ENCODE measurements at places on chromosomes 6 and 20.

- no peak for DNase-seq
These were observed 57.2 kb downstream of the SHLD1 start for GRCh38 chr20:5807431-5807830.

- no peak for DNase-seq
These were observed 21.6 kb upstream of the MAFB start for GRCh38 chr20:40710603-40711002.

GRCh38 chr6:148779142-148779562 lies 32.3 kb downstream of the UST start:
- no peak for DNase-seq

GRCh38 chr6:52106994-52107393 lies 19.6 kb upstream of the PKHD1 start:
- no peak for DNase-seq

GRCh38 chr6:146787876-146788508 lies 189.2 kb downstream of the ADGB start:
- DNase-seq: no peak

- DNase-seq: no peak
These were observed 30.7 kb downstream of the PARD6B start for GRCh38 chr20:50762045-50762422.

DNA sequence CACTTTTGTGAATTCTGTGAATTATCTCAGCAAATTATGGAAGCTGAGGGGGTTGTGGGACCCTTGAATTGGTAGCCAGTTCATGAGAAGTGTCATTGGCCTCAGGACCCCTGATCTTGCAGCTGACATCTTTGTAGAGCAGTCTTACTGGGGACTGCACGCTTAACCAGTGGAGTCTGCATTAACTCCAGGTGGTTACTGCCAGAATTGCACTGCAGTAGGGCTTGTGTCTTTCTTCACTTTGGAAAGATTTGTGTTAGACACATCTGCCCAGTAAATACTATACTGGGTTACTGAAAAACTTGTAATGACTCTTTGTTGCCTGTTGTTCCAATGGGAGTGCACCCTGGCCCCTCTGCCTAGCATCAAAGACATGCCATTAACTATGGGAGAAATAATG lies 21.2 kb upstream of the CDKN1A start:
- DNase-seq: no peak

- DNase-seq: no peak
These were observed 5.6 kb upstream of the CHD6 start for GRCh38 chr20:41623625-41624375.

- DNase-seq: no peak
These were observed 38.2 kb upstream of the NKX2-4 start for GRCh38 chr20:21435576-21435975.

Data from NCI-H526 (cell line).